Body of pancreas (tissue), 4 donors: ENCODE measurements at places on chromosomes 4 and X.
A peak's percentile ranks its signal among the peaks of the same experiment; 100 is the strongest.

- no peak for DNase-seq
Observed at GRCh38 chr4:44701037-44701436, 22.8 kb downstream of the GUF1 start.

DNA sequence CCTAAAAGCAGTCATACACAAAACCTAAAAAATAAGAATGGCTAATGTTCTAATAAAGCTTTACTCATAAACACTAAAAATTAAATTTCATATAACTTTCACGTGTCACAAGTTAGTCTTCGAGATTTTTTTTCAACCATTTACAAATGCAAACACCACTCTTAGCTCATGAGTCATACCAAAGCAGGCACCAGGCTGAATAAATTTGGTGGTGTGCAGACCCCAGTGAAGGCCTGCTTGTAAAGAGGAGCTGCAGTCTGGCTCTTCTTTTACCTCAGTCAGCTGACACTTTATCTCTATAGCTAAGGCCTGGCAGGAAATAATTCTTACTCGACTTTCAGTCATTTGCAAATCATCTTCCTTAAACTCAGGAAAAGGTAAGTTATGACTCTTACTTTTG, 37.4 kb downstream of the CLOCK start:
- DNase-seq: no peak

GRCh38 chr4:142474398-142475087, 371.6 kb downstream of the INPP4B start:
- no peak for DNase-seq

DNA sequence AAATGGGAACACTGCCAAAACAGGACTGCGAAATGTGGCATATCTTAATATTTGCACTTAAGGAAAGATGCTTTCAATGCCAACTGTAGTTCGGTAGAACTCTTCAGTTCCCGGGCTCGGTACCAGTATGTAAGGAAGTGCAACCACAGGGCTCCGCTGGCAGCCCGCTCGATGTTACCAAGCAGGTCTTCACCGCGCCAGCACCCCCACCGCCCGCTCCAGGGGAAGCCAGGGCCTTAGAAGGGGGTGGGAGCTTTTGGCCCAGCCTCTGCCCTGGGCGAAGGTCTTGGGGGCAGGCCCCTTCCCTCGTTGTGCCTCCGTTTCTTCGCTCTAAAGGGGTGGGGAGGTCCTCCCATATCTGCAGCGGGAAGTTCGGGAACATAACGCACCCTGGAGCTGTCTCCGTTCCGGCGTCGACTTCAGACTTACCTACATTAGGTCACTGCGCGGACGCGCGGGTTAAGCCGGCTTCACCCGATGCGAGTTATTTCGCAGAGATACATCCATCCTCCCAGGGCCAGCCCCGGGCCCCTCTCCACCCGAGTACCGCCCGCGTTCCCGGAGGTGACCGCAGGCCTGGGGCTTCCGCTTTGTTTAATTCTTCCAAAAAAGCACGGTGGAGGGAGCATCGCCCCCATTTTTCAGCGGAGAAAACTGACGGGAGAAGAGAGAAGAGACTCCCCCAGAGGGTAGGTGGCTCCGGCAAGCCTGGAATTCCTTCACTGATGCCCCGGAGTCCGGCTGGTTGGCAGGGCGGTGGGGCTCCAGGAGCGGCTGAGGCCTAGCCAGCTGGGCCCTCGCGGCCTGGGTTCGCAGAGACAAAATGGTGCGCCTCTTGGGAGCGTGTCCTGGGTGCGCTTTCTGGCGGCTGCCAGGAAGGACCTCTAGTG, 1.0 kb upstream of the HMX1 start:
- no peak for DNase-seq

DNA sequence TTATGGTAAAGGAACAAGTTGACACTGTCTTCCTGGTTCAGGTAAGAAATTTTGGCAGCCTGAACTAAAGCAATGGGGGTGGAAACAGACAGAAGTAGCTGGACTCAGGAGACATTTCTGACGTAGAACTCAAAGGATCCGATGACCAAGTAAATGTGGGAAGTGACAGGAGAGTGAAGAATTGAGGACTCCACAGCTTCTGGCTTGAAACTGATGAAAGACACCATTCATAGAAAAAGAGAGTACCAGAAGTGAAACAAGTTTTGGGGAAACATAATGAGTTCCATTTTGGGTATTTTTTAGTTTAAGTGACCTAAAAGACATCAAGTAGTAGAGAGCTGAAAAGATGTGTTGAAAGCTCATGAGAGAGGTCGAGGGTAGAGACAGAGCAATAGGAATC, 5.7 kb downstream of the FAM120C start:
- no peak for DNase-seq

- DNase-seq: no peak
Observed at GRCh38 chr4:81485310-81485980, 13.7 kb upstream of the RASGEF1B start.

- peak; percentile 54 for DNase-seq
Observed at GRCh38 chr4:47913861-47914219, 543 bp downstream of the NFXL1 start.

DNA sequence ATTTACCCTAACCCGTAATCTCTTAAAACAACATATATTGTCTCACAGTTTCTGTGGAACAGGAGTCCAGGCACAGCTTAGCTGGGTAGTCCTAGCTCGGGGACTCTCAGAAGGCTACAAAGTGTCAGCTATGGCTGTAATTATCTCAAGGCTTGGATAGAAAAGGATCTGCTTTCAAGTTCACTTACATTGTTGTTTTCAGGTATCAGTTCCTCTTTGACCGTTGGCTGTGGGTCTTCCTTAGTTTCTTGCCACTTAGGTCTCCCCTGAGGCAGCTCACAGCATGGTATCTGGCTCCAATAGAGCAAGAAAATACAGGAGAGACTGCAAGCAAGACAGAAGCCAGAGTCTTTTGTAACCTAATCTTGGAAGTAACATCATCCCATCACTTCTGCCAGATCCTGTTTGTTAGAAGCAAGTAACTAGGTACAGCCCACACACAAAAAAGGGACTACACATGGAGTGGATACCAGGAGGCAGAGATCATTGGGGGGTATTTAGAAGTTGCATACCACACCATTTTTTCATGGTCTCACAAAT, 137.0 kb downstream of the MAGEB5 start:
- DNase-seq: no peak

DNA sequence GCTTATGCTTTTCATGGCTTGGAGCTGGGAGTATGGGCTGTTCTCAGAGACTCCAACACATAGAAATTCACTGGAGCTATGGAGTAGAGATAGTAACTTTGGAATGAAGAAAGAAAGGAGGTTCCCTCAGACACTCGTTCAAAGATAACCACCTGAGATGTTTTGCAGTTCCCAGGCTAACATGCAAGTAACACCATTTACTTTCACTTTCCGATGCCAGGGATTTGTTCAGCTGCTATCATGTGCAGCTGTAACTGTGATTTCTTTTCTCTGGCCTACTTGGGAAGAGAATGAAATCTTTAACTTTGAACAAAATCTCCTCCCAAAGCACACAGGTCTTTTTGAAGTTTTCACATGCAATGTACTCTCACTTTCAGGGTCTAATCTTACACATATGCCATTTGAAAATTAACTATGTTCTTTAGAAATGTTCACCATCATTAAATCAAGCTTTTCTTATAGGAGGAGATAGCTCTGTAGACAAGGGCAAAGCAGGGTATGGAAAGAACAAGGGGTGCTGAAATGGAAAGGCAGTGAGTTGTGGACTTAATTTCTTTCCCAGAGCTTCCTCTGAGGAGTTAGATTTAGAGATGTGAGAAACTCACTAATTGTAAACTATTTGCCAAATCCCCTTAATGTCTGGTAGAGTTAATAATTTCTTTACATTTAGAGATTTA, 514.3 kb downstream of the PDHA2 start:
- DNase-seq: peak; percentile 7

GRCh38 chrX:67692246-67692645, 148.4 kb downstream of the AR start:
- no peak for DNase-seq

DNA sequence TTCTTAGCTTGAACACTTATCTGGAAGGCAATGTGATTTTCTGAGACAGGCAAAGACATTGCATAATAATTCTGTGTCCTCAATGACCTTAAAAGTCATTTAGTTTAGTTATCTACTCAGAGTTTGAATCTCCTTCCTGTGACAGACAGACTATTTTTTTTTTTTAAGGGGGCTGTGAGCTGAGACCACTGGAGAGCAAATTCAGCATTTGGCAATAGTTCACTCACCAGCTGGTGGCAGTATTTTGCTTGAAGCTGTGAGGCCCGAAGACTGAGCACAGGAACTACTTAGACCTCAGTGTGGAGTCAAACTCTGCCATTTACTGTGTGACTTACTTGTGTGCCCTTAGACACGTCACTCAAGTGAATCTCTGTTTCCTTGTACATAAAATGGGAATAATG, 22.9 kb upstream of the CPE start:
- peak; percentile 41 for DNase-seq

DNA sequence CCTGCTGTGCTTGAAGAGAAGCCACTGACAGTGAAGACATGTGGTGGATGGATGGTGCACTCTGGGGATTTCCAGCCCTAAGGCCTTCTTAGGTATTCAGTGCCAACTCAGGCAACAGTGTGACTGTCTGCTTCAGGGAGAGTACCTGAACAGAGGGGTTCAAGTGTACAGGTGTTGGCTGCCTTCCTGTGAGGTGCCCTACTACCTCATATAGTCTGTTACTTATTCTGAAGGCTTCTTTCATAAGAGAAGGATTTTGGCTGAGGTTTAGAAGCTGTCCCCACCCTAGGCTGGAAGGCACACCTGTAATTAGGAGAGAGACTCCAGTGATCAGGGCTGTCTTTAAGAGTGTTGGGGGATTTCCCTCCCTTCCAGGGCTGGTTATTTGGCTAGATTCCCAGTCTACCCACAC, 1.8 kb downstream of the FTHL17 start:
- DNase-seq: no peak

DNA sequence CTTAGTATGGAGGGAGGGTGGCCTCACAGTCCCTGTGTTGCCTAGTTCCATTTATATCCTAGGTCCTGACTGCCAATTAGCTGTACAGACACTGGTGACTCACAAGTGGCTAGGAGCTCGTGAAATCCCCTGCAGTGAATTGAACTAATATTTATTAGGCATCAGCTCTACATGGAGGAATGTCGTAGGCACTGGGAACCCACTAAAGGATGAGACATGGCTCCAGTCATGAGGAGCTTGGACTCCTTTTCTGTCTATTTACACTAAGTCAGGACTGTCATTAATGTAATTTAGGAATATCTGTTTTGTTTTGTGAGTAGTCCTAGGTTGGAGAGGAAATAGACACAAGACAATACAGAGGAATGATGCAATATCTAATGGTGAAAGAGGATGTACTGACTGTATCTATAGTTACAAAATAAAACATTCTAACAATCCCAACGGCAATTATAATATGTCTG, 67.7 kb downstream of the MID1IP1 start:
- no peak for DNase-seq

DNA sequence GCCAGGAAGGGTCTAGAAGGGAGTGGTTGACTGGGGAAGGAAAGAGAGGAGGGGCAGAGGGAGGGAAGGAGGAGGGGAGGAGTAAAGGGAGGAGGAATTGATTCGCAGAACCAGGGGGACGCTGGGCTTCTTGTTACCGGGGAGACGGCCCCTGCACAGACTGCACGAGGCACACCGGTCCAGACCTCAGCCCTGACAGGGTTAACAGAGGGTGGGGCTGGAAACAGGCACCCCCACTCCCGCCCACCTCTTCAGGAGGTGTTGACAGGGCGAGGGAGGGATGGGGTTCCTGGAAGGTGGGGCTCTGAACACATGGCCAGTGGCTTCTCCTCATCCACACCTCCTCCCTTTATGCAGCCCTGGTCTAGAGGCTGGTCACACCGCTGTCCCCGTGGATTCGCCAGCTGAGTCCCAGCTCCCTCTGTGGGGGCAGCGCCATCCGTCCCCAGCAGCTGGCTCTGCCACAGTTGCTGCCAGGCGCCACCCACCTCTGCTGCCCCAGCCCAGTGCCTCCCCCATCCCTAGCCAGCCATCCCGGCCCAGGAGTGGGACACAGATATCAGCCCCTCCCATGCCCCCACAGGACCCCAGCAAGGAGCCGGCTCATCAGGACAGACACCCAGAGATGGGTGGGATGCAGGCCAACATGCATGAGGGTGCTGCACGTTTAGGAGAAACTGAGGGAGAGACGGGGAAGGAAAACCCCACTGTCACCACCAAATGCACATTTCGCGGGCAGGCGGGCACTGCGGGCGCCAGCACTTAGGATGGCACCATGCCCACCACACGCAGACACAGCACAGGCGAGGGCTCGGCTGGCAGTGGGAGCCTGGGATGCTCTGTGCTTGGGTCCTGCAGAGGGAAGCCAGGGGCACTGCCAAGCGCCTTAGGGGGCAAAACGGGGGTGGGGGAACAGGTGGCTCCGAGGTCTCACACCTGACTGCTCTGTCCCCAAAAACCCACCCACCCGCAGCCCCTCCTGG, 87.6 kb downstream of the ABLIM2 start:
- DNase-seq: no peak

- DNase-seq: no peak
Observed at GRCh38 chr4:8370106-8370787, 70.3 kb downstream of the ACOX3 start.

- no peak for DNase-seq
Observed at GRCh38 chrX:136708348-136708747, 60.4 kb downstream of the CD40LG start.

- DNase-seq: no peak
Observed at GRCh38 chr4:128596853-128597252, 212.6 kb upstream of the JADE1 start.

DNA sequence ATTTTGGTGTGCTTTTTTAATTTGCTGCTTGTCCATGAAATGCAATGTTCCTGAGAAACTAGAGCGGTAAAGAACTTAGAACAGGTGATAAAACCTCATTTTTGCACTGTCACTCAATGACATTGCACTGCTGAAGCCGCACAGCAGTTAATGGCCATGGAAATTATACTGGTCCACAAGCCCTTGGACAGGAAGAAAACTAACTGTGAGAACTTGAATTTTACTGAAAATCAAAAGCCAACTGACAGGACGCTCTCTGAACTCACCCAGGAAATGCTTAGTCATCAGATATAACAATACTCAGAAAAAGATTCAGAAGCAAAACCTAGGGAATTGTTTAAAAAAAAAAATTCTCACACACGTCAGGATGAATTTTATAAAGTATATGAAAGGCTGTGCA, 246.4 kb upstream of the SLC7A11 start:
- no peak for DNase-seq

DNA sequence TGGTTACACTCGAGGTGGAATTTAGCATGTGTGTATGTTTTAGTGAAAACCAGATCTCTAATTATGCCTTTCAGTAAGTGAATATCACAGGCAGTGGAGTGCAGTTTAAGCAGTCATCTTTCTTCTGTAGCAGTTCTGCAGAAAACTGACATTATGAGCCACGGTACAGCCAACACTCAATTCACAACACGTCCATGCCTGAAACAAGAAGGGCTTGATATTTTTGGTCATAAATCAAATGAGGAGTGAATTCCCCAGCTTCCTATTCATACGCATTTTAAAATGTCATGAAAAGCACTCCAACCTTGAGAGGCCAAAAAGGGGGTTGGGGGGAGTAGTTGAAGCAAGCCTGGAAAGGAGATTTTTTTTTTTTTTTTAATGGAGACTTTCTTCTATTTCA, 316.7 kb downstream of the ARHGAP10 start:
- no peak for DNase-seq

GRCh38 chr4:180434131-180434895, 1808.9 kb upstream of the TENM3 start:
- no peak for DNase-seq
